ENCODE measurements at places on chromosomes 5 and 9. TPM values are rescaled to one million over a fixed set of nuclear protein-coding genes. Genes with fewer than 3 reads are reported as not detected.

DNA sequence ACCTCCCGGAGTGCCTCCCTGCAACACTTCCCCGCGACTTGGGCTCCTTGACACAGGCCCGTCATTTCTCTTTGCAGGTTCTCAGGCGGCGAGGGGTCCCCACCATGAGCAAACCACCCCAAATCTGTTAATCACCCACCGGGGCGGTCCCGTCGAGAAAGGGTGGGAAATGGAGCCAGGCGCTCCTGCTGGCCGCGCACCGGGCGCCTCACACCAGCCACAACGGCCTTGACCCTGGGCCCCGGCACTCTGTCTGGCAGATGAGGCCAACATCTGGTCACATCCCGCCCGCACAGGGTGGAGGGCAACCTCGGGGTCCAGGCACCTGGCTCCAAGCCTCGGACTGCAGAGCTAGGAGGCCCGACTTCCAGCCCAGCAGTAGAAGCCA lies 776 bp upstream of the TERT start:
- no peak overlapping the region for H3K4me3 ChIP-seq
- DNase-seq, result peak; percentile 93
- H3K27me3 ChIP-seq, result peaks cover 49% of the 10 kb centered on the region

- no peaks in the 10 kb centered on the region for H3K36me3 ChIP-seq
- H3K4me3 ChIP-seq, result no peak overlapping the region
Measured at GRCh38 chr5:157590478-157590877, 14.9 kb upstream of the ADAM19 start.

DNA sequence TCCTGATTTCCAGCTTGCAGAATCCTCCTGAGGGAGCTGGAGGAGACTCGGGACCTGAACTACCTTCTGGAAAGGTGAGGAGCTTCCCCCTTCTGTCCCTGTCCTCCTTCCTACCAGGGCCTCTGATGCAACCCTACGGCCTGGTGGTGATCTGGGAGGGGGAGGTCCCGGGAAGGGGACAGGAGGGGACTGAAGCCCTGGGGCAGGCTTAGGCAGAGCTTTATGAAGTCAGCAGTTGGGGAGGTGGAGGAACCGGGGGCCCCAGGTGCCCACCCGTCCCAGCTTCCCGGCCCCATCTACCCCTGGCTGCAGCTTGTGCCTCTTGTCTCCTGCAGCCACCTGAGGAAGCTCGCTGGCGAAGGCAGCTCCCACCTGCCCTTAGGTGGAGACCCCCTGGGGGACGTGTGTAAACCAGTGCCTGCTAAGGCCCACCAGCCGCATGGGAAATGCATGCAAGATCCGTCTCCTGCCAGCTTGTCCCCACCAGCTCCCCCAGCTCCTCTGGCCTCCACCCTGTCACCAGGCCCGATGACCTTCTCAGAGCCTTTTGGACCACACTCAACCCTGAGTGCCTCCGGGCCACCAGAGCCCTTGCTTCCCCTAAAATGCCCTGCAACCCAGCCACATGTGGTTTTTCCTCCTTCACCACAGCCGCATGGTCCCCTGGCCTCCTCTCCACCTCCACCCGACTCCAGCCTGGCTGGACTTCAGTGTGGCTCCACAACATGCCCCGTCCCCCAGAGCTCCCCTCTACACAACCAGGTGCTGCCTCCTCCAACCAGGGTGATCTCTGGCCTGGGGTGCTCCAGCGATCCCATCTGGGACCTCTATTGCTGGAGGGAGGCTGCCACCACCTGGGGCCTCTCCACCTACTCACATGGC lies 2.1 kb downstream of the SPATA31E1 start:
- peaks cover 6% of the 10 kb centered on the region for H3K4me1 ChIP-seq
- DNase-seq, result peak; percentile 74
- no peak overlapping the region for H3K4me3 ChIP-seq
- H3K27ac ChIP-seq, result no peak overlapping the region
- H3K27me3 ChIP-seq, result peaks cover 2% of the 10 kb centered on the region

EFNA5 gene
- 34.8 TPM for total RNA-seq

GRCh38 chr5:66882606-66883227 lies 286.5 kb downstream of the MAST4 start:
- no peak for DNase-seq
- H3K4me1 ChIP-seq, result peaks cover 27% of the 10 kb centered on the region
- no peaks in the 10 kb centered on the region for H3K27me3 ChIP-seq
- no peaks in the 10 kb centered on the region for H3K36me3 ChIP-seq

GRCh38 chr5:149261246-149261645 lies 10.4 kb upstream of the AFAP1L1 start:
- no peaks in the 10 kb centered on the region for H3K36me3 ChIP-seq
- DNase-seq, result no peak
- H3K4me1 ChIP-seq, result peaks cover 16% of the 10 kb centered on the region
- H3K4me3 ChIP-seq, result no peak overlapping the region
- no peak overlapping the region for H3K27ac ChIP-seq
- peaks cover 26% of the 10 kb centered on the region for H3K27me3 ChIP-seq

- no peak for DNase-seq
- H3K4me1 ChIP-seq, result peaks cover 6% of the 10 kb centered on the region
- no peak overlapping the region for H3K4me3 ChIP-seq
- no peak overlapping the region for H3K27ac ChIP-seq
- H3K27me3 ChIP-seq, result peaks cover 32% of the 10 kb centered on the region
Measured at GRCh38 chr5:90550963-90551362, 7.6 kb upstream of the ADGRV1 start.

ABLIM3 gene
- total RNA-seq, result 15.4 TPM

DNA sequence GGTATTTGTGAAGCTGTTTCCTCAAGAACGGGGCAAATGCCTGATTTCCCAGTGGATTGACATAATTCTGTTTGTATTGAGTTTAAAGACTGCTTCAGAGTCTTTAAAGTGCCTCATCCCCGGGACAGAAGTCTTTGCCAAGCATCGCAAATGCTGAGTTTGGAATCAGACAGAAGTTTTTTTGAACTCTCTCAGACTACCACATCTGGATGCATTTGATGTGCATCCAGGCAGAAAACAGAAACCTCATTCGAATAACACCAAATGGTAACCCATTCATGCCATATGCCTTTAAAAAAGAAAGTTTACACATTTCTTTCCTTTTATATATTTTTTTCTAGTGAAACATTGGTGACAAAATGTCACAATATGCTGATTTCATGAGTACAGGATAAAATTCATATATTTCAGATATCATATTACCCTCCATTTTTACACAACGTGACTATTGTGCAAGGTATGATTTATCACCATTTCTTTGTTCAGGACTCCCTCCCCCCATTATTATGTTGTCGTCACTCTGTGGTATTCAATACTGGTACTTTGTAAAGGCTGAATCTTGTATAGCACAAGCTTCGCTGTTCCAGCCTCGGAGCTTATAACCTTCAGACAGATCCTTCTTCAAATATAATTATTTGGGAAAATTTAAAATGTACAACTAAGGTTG lies 91.1 kb downstream of the ZNF608 start:
- DNase-seq, result no peak
- no peak overlapping the region for H3K4me3 ChIP-seq
- H3K36me3 ChIP-seq, result no peaks in the 10 kb centered on the region
- H3K27me3 ChIP-seq, result no peaks in the 10 kb centered on the region
- no peak overlapping the region for H3K27ac ChIP-seq
- H3K4me1 ChIP-seq, result peaks cover 51% of the 10 kb centered on the region

DNA sequence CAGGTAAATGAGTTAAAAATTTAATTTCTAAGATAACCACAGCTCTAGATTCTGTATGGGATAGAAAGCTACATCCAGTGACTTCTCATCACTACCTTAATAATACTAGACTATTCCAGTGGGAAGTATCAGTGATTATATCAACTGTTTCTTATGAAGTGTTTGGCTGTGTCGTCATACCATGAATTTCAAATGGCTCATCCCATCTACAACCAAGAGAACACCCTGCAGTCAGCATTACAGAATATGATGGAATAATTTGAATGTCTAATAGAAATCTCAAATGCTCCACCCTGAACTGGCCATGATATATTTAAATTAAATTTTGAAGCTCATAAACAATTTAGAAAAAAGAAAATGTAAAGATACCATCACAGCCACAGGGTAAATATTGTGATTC lies 245.0 kb downstream of the ADAMTSL1 start:
- H3K27ac ChIP-seq, result no peak overlapping the region
- H3K4me1 ChIP-seq, result no peaks in the 10 kb centered on the region
- H3K4me3 ChIP-seq, result no peak overlapping the region

GRCh38 chr5:31568302-31568835 lies 36.3 kb downstream of the C5orf22 start:
- peaks cover 2% of the 10 kb centered on the region for H3K4me1 ChIP-seq
- H3K27me3 ChIP-seq, result no peaks in the 10 kb centered on the region
- peaks cover 4% of the 10 kb centered on the region for H3K36me3 ChIP-seq
- no peak for DNase-seq
- H3K4me3 ChIP-seq, result no peak overlapping the region
- H3K27ac ChIP-seq, result no peak overlapping the region

DMRTA1 gene
- 5.2 TPM for total RNA-seq

CD274 gene
- total RNA-seq, result not detected

GRCh38 chr5:154794525-154795234 lies 39.5 kb downstream of the LARP1 start:
- peak overlapping the region; percentile 5 for H3K27ac ChIP-seq
- H3K4me1 ChIP-seq, result peaks cover 16% of the 10 kb centered on the region
- H3K4me3 ChIP-seq, result no peak overlapping the region
- H3K27me3 ChIP-seq, result no peaks in the 10 kb centered on the region
- H3K36me3 ChIP-seq, result peaks cover 36% of the 10 kb centered on the region
- DNase-seq, result no peak
